Upper lobe of left lung (tissue), 6 donors: ENCODE measurements at places on chromosomes 4 and X.

- no peak for DNase-seq
Observed at GRCh38 chr4:76673362-76673761, 224.6 kb downstream of the SOWAHB start.

DNA sequence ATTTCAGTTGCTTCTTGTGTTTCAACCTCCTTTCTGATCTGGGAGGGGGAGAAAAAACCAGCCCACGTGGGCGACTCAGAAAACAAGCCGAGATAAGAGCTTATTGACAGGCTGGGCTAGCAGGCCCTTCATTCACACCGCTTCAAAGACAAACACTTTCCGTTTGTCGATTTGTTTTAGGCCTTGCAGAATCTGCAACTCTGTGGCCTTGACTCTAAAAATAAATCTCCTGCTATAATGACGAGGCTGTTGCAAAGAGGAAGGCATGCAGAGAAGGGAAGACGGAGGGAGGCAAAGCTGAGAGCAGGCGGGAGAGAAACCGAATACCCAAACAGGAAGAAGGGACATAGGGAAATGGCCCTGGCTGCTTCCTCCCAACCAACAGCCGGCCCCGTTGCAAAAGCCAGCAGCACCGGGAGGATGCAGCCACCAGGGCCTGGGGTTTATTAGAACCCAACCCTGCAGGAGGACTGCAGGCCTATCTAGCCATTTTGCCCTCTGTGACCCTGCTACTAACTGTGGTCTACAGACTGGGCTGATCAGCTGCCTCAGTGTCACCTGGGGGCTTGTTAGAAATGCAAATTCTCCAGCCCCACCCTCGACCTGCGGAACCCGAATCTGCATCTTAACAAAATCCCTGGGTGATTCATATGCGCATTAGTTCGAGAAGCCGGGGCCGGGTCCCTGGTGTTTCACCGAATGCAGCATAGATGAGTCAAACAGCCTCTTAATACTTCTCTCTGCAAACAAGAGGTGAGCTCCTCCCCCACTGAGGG lies 325.5 kb downstream of the BCOR start:
- no peak for DNase-seq

GRCh38 chr4:157172011-157172410 lies 48.5 kb upstream of the GRIA2 start:
- DNase-seq, result no peak

GRCh38 chrX:140723121-140723715 lies 13.7 kb downstream of the LINC00632 start:
- DNase-seq, result no peak

DNA sequence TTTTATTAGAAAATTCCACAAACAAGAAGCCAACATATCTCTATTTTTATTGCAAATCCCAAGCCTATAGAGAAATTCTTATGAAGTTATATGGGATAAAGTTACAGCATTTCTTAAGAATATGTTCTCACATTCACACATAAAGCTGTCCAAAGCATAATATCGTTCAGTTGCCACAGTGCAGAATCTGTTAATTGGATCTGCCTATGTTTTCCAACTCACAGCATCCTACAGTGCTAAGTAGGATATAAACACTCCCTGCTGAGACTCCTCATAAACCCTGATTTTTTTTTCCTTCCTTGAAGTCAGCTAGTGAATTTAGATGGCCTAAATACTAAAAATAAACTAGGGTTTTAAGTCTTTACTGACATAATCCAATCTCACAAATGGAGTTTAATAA lies 307.9 kb downstream of the PDGFC start:
- no peak for DNase-seq

GRCh38 chr4:169723207-169723965 lies 34.4 kb downstream of the HPF1 start:
- DNase-seq, result no peak

- DNase-seq, result no peak
Observed at GRCh38 chr4:24164054-24164693, 274.3 kb upstream of the PPARGC1A start.
